Activated naive CD4-positive, alpha-beta T cell treated with Interleukin-2 at 50 U/mL for 16 hours (primary cell): ENCODE measurements at places on chromosomes 16 and 17.

GRCh38 chr16:1825381-1825863 is 1.2 kb downstream of the HAGH start:
- DNase-seq, result no peak

- DNase-seq, result no peak
These were observed 4.4 kb upstream of the ASGR1 start for GRCh38 chr17:7183433-7184090.

DNA sequence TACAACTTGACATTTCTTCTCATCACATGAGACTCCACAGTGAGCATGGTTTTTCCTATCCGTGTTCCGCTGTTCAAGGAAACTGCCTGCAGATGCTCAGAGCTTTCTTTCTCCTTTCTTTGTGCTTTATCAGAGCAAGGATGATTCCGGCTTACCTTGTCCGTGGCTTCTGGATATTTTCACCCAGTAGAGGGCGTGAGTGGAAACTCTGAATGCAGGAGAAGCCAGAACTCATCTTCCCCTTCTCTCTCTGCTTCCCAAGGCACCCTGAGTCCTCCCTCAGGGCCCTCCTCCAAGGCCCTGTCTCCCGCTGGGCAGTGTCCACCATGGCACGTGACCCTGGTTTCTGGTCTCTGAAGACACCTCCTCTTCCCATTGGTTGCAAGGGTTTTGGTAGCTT is 721.1 kb upstream of the RBFOX1 start:
- no peak for DNase-seq

GRCh38 chr16:9308356-9308801 is 216.9 kb downstream of the HAPSTR1 start:
- no peak for DNase-seq

DNA sequence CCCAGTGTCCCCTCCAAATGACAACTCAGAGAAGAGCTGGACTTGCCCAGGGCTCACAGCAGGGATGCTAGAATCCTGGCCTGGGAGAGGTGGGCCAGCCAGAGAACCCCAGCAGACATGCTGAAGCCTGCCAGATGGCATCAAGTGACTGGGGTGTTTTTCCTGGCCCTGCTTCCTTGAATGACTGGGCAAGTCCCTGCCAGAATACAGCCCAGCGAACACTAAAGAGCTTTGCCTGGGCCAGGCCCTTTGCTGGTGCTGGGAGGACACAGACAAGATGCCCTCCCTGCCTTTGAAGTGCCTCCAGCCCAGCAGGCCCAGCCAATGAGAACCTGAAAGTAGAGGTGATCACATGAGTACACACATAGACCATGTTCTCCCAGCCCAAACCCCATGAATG is 11.5 kb downstream of the ZNF319 start:
- DNase-seq, result no peak

DNA sequence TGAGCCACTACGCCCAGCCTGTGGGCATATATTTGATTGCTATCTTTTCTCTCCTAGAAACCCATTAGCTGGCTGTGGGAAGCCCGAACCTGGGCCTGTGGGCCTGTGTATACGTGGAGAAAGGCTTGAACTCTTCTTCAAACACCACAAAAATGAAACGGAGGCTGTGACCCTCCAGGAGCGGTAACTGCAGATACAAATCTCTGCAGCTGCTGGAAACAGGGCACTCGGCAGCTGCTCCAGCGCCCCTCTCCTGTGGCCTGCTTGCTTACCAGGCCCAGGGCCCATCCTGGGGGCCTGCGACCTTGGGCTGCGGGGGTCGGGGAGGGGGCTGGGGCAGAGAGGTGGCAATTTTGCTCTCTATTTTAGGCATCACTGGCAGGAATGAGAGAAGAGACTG is 28.0 kb upstream of the MTSS2 start:
- no peak for DNase-seq

DNA sequence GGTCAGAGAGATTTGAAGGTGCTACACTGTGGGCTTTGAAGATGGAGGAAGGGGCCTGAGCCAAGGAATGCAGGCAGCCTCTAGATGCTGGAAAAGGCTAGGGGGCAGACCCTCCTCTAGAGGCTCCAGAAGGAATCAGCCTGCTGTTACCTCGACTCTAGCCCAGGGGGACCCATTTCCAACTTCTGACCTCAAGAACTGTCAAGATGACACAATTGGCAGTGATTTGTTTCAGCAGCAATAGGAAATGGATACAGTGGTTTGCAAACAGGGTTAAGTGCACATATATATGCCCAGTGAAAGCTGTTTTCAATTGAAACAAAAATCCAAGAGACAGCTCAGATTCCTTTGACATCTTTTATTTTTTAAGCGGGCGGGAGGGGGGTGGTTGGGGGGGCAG is 3.7 kb upstream of the ZDHHC1 start:
- no peak for DNase-seq

DNA sequence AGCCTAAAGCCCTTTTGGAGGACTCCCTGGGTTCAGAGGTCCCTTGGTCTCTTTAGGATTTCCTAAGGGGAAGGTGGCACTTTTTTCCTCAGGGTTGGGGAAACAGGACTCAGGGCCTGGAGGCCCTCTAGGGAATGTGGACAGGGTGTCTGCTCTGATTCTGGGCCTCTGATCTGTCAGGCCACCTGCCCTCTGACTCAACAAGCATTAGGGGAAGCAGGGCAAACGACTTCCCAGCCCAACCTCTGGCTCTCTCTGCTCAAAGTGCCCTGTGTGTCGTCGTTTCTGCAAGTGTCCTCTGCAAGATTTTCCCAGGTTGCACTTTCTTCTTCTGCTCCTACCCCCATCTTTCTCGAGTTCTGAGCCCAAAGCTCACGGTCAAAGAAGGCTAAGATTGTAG is 6.6 kb upstream of the IGFBP4 start:
- no peak for DNase-seq

- DNase-seq, result no peak
These were observed 55.2 kb downstream of the MSI2 start for GRCh38 chr17:57311281-57312216.

DNA sequence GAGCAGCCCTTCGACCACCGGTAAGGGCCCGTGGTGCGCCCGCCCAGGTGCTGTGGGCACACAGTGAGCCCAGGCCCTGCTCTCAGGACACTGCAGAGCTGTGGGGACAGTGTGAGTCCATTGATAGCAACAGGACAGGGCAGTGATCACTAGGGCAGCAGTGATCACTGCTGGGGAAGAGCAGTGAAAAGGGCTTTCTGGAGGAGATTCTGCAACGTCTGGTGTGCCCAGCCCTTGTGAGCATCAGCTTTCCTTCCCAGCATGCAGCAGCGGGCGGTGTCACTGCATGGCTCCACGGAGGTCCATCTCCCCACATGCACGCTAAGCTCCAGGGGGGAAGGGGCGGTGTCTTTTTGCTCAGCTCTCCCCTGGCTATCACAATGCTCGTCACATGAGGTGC is 32.1 kb downstream of the MAP1LC3B start:
- no peak for DNase-seq

DNA sequence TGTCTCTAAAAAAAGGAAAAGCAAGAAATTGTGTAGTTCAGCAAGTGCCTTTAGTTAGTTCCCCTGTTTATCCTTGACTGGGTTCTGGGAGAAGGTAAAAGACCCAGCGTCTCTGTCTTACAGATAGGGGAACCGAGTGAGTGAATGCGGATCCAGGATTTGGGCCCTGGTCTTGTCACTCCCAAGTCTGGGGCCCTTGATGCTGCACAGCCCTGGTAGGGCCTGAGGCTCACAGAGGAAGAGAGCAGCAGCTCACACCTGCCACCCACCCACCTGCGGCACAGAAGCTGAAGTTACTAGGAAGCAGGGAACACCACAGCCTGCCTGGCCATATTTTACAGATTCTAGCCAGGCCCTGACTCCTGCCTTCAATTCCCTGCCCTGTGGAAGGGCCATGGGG is 22.2 kb downstream of the LASP1 start:
- DNase-seq, result no peak
